ENCODE measurements at places on chromosomes 6 and 20.
A peak's percentile ranks its signal among the peaks of the same experiment; 100 is the strongest.

DNA sequence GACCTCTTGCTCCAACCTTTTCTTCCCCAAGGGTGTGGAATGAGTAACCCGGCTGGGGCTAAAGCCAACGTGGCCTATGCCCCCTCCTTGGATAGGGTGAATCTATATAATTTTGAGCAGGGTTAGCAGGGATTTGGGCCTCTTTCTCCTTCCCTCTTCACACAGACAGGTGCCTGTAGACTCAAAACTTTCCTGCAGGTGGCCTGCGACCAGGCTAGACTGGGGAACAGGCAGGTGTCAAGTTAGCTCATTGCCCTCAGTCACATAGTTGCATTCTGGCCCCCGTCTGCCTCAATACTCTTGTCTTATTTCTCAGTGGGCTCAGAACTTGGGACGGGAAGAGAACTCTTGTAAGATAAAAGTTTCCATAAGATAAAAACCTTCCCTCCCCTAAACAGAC lies 243.0 kb downstream of the ATXN1 start:
- no peak for DNase-seq
- H3K4me1 ChIP-seq: peaks cover 7% of the 10 kb centered on the region
- H3K27ac ChIP-seq: no peak overlapping the region
- peaks cover 11% of the 10 kb centered on the region for H3K36me3 ChIP-seq

- H3K36me3 ChIP-seq: no peaks in the 10 kb centered on the region
- no peaks in the 10 kb centered on the region for H3K27me3 ChIP-seq
- peaks cover 4% of the 10 kb centered on the region for H3K4me1 ChIP-seq
- no peak overlapping the region for H3K27ac ChIP-seq
- peak; percentile 40 for DNase-seq
Observed at GRCh38 chr6:4383910-4384638, 248.7 kb upstream of the ECI2 start.

- H3K27ac ChIP-seq: no peak overlapping the region
- H3K4me1 ChIP-seq: peaks cover 5% of the 10 kb centered on the region
- H3K36me3 ChIP-seq: peaks cover 38% of the 10 kb centered on the region
- DNase-seq: no peak
- no peak overlapping the region for H3K4me3 ChIP-seq
Observed at GRCh38 chr6:17602888-17603287, 2.8 kb downstream of the FAM8A1 start.

- no peak overlapping the region for H3K4me3 ChIP-seq
- no peak overlapping the region for H3K27ac ChIP-seq
- H3K4me1 ChIP-seq: peaks cover 12% of the 10 kb centered on the region
- no peak for DNase-seq
- no peaks in the 10 kb centered on the region for H3K36me3 ChIP-seq
Observed at GRCh38 chr20:48771542-48771941, 56.3 kb downstream of the PREX1 start.

GRCh38 chr20:42492290-42492689 lies 697.4 kb downstream of the PTPRT start:
- DNase-seq: no peak
- H3K36me3 ChIP-seq: no peaks in the 10 kb centered on the region
- no peaks in the 10 kb centered on the region for H3K27me3 ChIP-seq
- H3K4me3 ChIP-seq: no peak overlapping the region

DNA sequence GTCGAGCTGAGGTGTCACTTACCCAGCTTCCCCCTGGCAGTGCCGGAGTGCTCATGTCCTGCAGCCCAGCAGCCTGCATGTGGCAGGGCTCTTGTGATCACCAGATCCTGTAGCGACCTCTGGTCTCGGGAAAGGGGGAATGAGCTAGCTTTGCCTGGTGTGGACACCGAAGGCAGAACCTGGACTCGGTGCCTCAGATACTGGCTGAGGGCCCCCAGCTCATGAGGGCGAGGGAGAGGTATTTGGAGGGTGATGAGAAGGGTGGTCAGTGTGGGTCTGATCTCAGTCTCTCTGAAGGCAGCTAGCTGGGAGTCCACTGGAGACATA lies 26.3 kb downstream of the SUN5 start:
- no peak overlapping the region for H3K27ac ChIP-seq
- no peak for DNase-seq
- H3K4me1 ChIP-seq: peaks cover 4% of the 10 kb centered on the region
- H3K4me3 ChIP-seq: no peak overlapping the region

- H3K27ac ChIP-seq: no peak overlapping the region
- no peak for DNase-seq
- H3K27me3 ChIP-seq: peaks cover 40% of the 10 kb centered on the region
- peaks cover 3% of the 10 kb centered on the region for H3K4me1 ChIP-seq
- H3K4me3 ChIP-seq: no peak overlapping the region
- no peaks in the 10 kb centered on the region for H3K36me3 ChIP-seq
Observed at GRCh38 chr20:22307409-22307808, 277.0 kb downstream of the FOXA2 start.

DNA sequence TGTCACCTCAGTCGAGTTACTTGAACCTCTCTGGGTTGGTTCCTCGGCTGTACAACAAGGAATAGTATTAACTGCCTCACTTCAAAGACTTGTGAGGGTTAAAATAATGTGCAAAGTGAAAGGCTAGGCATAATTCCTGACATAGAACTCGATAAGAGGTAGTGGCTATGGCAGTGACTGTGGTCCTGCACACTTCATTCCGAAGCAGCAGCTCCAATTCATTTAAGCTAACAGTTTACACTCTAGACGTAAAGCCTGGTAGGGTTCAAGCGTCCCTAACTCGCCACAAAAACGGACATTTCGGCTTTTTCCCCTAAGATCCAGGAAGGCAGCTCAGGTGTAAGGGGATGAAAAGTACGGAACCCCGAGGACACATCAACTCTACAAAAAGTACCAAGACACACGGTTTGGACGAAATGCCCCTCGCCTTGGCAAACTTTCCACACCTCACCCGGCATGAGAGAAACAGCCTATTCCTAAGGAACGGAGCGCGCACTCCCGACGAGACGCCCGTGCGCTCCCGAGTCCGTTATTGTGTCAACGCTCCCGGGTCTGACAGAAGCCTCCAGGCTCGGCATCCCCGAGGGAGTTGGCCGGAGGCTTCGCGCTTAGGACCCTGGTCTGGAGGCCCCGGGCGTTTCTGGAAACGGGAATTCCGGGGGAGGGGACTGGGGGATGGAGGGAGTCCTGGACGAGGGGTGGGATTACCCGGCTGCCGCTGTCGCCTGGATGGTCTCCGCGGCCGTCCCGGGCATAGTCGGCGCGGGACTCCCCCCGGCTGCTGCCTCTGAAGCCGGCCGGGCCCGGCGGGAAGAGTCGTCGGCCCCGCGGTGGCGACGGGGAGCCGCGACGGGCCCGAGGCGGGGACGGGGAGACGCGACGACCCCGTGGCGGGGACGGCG lies 937 bp downstream of the ZNF318 start:
- no peaks in the 10 kb centered on the region for H3K27me3 ChIP-seq
- peaks cover 9% of the 10 kb centered on the region for H3K4me1 ChIP-seq
- peaks cover 5% of the 10 kb centered on the region for H3K36me3 ChIP-seq
- peak overlapping the region; percentile 88 for H3K4me3 ChIP-seq

GRCh38 chr20:49671433-49671832 lies 42.2 kb downstream of the B4GALT5 start:
- no peak for DNase-seq
- no peaks in the 10 kb centered on the region for H3K27me3 ChIP-seq
- no peaks in the 10 kb centered on the region for H3K36me3 ChIP-seq
- no peak overlapping the region for H3K4me3 ChIP-seq
- no peak overlapping the region for H3K27ac ChIP-seq

- H3K36me3 ChIP-seq: peaks cover 17% of the 10 kb centered on the region
- no peak overlapping the region for H3K4me3 ChIP-seq
- no peak overlapping the region for H3K27ac ChIP-seq
- peaks cover 53% of the 10 kb centered on the region for H3K4me1 ChIP-seq
Observed at GRCh38 chr6:157987788-157988699, 6.4 kb downstream of the SYNJ2 start.

DNA sequence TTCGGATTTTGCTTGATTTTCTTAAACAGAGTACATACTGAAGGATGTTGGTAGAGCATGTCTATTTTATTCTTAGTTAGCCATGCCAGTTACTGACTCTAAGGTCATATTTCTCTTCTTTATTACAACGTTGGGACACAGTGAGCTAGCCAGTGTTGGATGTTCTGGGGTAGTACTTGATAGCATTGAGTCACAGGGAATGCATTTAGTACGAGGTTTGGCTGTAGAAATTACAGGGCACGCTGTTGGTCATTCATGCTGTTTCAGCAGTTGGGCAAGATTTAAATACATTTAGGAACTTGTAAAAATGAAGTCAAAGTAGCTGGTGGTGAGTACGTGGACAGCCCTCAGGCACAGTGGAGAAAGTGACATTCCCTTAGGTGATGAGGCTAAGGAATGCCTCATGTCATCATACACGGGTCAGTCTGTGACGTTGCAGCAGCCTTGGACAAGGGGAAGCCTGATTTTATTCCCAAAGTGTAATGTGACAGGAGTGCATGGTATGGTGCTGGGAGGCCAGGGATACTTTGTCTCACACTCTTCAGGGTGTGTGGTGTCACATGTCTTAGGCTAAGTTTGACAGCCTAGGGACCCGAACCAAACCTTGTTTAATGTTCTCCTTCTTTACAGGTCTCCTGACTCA lies 57.7 kb upstream of the SLC22A1 start:
- no peak overlapping the region for H3K4me3 ChIP-seq
